ENCODE measurements at places on chromosomes 5 and 9. TPM values are rescaled to one million over a fixed set of nuclear protein-coding genes. Genes with fewer than 3 reads are reported as not detected.
A peak's percentile ranks its signal among the peaks of the same experiment; 100 is the strongest.

GRCh38 chr9:124511891-124512805 lies 4.9 kb upstream of the NR5A1 start:
- DNase-seq: no peak
- no peak overlapping the region for H3K4me3 ChIP-seq
- H3K36me3 ChIP-seq: no peaks in the 10 kb centered on the region
- no peaks in the 10 kb centered on the region for H3K27me3 ChIP-seq
- H3K4me1 ChIP-seq: no peaks in the 10 kb centered on the region
- no peak overlapping the region for H3K27ac ChIP-seq

DNA sequence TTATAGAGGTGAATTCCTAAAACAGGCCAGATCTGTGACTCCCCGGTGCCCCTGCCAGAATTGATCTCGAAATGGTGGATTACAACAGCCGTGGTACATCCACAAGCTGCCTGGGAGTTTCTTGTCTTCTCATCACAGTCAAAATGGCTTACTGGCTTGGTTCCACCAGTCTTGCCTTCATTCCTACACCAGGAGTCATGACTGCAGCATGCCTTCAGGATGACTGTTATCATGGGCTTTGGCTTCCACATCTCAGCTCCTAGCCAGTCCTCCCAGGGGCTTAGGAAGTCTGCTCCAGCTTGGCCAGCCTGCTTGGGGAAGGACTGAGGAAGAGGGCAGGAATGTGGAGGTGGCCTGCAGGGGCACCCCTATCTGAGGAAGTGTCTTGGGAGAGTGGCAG lies 132.9 kb upstream of the NR3C1 start:
- no peak overlapping the region for H3K4me3 ChIP-seq
- no peaks in the 10 kb centered on the region for H3K4me1 ChIP-seq
- no peaks in the 10 kb centered on the region for H3K27me3 ChIP-seq
- no peak overlapping the region for H3K27ac ChIP-seq

DNA sequence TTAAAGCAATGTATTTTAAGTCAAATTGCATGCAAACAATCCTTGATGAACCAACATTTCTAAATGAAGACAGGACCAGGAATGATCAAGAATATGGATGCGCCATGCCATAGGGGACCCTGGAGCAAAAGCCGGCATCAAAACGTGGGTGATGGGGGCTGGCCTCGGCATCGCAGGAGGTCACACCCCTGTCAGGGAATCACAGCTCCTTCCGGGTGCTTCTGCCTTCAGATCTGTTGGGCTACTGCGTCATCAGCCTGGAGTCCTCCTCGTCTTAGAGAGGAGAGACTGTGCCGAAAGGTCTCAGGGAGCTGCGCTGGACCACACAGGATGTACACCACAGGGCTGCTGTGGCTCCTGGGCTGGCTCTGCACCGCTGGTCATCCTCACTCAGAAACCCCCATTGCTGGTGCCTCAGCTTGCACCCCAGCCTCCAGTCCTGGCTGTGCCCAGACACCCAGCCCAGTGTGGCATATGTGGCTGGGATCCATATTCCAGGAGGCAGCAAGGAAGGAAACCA lies 152.9 kb upstream of the PPP1R26 start:
- no peak overlapping the region for H3K4me3 ChIP-seq
- no peak for DNase-seq
- no peaks in the 10 kb centered on the region for H3K4me1 ChIP-seq
- H3K27me3 ChIP-seq: no peaks in the 10 kb centered on the region
- H3K36me3 ChIP-seq: no peaks in the 10 kb centered on the region

GRCh38 chr5:66307647-66308241 lies 163.6 kb downstream of the SREK1 start:
- DNase-seq: no peak
- H3K4me1 ChIP-seq: peaks cover 24% of the 10 kb centered on the region
- H3K27me3 ChIP-seq: no peaks in the 10 kb centered on the region
- no peak overlapping the region for H3K4me3 ChIP-seq
- peak overlapping the region; percentile 62 for H3K27ac ChIP-seq

DNA sequence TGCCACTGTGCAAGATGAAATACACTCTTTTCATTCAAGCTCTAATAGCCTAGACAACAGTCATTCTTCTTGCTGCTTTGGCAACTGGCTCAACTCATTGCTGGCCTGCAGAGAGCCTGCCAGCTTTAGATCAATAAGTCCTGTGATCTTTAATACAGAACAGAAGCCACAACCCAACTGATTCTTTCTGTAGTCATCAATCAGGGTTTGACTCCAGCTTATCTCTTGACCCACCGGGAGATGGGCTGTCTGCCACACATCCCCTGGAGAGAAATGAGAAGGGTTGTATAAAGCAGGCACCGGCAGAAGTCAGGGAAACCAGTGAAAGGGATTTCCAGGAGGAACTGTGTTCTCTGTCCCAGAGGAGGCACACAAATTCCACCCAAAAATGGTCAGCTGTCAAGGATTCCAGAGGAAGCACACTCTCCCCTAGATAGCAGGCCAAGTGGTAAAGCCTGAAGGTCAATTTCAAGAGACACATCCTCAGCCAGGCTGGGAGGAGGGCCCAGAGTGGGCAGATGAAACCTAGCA lies 24.5 kb downstream of the LHFPL2 start:
- H3K4me3 ChIP-seq: no peak overlapping the region
- H3K4me1 ChIP-seq: no peaks in the 10 kb centered on the region
- no peaks in the 10 kb centered on the region for H3K36me3 ChIP-seq
- DNase-seq: no peak
- no peak overlapping the region for H3K27ac ChIP-seq

- no peak overlapping the region for H3K27ac ChIP-seq
- no peaks in the 10 kb centered on the region for H3K36me3 ChIP-seq
- no peaks in the 10 kb centered on the region for H3K4me1 ChIP-seq
Observed at GRCh38 chr9:136734837-136735496, 7.8 kb downstream of the LCN10 start.

DNA sequence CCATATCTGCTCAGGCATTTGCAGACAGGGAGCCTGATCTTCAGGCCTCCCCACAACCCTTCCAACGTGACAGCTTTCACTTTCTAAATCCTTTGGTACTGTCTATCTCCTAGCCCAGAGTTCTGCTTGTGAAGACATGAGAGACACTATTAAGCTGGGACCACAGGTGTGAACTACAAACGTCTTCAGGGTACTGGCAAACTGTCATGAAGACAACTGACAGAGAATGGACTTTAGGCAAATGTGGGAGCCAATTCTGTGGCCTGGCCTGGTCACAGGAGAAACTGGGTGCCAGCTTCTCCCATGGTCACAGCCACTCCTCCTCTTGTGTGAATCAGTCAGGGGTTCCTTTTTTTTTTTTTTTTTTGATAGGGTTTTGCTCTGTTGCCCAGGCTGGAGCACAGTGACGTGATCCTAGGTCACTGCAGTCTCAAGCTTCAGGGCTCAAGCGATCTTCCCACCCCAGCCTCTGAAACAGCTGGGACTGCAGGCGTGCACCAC lies 10.4 kb downstream of the TRIM14 start:
- no peak overlapping the region for H3K4me3 ChIP-seq
- DNase-seq: no peak
- H3K4me1 ChIP-seq: no peaks in the 10 kb centered on the region
- H3K36me3 ChIP-seq: no peaks in the 10 kb centered on the region

- no peak for DNase-seq
- H3K36me3 ChIP-seq: no peaks in the 10 kb centered on the region
- peaks cover 90% of the 10 kb centered on the region for H3K4me1 ChIP-seq
- peak overlapping the region; percentile 88 for H3K27ac ChIP-seq
Observed at GRCh38 chr5:149280802-149281201, 9.1 kb downstream of the AFAP1L1 start.

GRCh38 chr5:2352101-2352861 lies 399.2 kb downstream of the IRX2 start:
- no peak overlapping the region for H3K4me3 ChIP-seq
- H3K4me1 ChIP-seq: no peaks in the 10 kb centered on the region
- H3K27me3 ChIP-seq: no peaks in the 10 kb centered on the region
- DNase-seq: peak; percentile 44
- no peaks in the 10 kb centered on the region for H3K36me3 ChIP-seq

DNA sequence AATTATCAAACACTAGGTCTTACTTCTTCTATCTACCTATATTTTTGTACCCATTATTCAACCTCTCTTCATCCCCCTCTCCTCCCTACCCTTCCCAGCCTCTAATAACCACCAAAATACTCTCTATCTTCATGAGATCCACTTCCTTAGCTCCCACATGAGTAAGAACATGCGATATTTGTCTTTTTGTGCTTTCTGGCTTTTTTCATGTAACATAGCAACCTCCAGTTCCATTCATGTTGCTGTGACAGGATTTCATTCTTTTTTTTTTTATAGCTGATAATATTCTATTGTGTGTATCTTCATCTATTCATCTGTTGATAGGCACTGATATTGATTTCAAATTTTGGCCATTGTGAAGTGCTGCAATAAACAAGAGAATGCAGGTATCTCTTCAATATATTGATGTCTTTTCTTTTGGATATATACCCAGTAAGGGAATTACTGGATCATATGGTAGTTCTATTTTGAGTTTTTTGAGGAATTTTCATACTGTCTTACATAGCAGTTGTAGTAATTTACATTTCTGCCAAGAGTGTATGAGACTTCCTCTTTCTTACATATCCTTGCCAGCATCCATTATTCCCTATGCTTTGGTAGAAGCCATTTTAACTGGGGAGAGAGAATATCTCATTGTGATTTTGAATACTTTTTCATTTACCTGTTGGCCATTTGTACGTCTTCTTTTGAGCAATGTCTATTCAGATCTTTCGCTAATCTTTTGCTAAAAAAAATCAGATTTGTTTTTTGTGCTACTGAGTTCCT lies 156.8 kb downstream of the DCP2 start:
- H3K36me3 ChIP-seq: no peaks in the 10 kb centered on the region
- peaks cover 6% of the 10 kb centered on the region for H3K4me1 ChIP-seq
- DNase-seq: no peak
- no peaks in the 10 kb centered on the region for H3K27me3 ChIP-seq
- H3K27ac ChIP-seq: no peak overlapping the region

GRCh38 chr9:108473209-108474112 lies 382.3 kb downstream of the ACTL7B start:
- no peak for DNase-seq
- no peak overlapping the region for H3K4me3 ChIP-seq
- H3K4me1 ChIP-seq: peaks cover 11% of the 10 kb centered on the region
- no peaks in the 10 kb centered on the region for H3K36me3 ChIP-seq

GRCh38 chr9:104841601-104842141 lies 77.7 kb downstream of the NIPSNAP3B start:
- H3K36me3 ChIP-seq: peaks cover 73% of the 10 kb centered on the region
- H3K4me3 ChIP-seq: no peak overlapping the region
- DNase-seq: no peak
- no peaks in the 10 kb centered on the region for H3K27me3 ChIP-seq
- H3K27ac ChIP-seq: no peak overlapping the region

DNA sequence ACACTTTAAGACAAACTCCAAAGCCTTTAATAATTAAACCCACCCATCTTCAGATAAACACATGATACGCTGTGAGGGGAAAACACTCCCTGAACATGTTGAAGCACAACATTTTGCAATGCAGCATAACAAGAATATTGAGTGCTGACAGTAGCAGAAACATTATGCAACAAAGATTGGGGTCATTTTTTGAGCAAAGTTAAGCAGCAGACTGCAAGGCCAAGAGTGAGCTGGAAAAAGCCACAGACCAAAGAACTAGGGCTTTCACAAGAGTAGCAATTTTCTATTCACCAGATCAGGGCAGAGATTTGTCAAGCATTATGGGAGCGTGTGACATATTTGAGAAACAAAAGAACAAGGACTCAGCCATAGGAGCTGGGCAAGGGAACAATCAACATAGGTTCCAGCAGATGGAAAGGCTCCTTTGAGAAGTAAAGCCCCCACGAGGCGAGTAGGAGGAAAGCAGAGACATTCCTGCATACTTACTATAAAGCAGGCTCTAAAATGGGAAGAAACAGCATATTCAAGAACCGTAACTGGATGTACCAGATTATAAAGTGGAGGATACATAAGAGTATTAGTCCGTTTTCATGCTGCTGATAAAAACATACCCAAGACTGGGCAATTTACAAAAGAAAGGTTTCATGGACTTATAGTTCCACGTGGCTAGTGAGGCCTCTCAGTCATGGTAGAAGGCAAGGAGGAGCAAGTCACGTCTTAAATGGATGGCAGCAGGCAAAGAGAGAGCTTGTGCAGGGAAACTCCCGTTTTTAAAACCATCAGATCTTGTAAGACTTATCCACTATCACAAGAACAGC lies 4.8 kb upstream of the TTC23L start:
- H3K27me3 ChIP-seq: no peaks in the 10 kb centered on the region
- peaks cover 4% of the 10 kb centered on the region for H3K4me1 ChIP-seq
- H3K36me3 ChIP-seq: no peaks in the 10 kb centered on the region
- no peak overlapping the region for H3K4me3 ChIP-seq
- H3K27ac ChIP-seq: no peak overlapping the region

GRCh38 chr5:109743770-109744212 lies 54.1 kb downstream of the MAN2A1 start:
- H3K4me3 ChIP-seq: no peak overlapping the region
- no peak for DNase-seq
- no peaks in the 10 kb centered on the region for H3K4me1 ChIP-seq
- H3K36me3 ChIP-seq: no peaks in the 10 kb centered on the region
- no peaks in the 10 kb centered on the region for H3K27me3 ChIP-seq

The SHC3 gene
- total RNA-seq: 1.7 TPM

The FOXD4L5 gene
- total RNA-seq: not detected

The FOXD4 gene
- total RNA-seq: not detected

The NTRK2 gene
- total RNA-seq: 11.9 TPM

The ZBED3 gene
- 4.3 TPM for total RNA-seq

The NR2F1-AS1 gene
- 7.1 TPM for total RNA-seq

The ZCCHC9 gene
- total RNA-seq: 9.4 TPM

Data from right atrium auricular region (tissue), 2 donors.